Astrocyte (in vitro differentiated cells and primary cell): ENCODE measurements at places on chromosomes 6 and 20. TPM values are rescaled to one million over a fixed set of nuclear protein-coding genes. Genes with fewer than 3 reads are reported as not detected.

DNA sequence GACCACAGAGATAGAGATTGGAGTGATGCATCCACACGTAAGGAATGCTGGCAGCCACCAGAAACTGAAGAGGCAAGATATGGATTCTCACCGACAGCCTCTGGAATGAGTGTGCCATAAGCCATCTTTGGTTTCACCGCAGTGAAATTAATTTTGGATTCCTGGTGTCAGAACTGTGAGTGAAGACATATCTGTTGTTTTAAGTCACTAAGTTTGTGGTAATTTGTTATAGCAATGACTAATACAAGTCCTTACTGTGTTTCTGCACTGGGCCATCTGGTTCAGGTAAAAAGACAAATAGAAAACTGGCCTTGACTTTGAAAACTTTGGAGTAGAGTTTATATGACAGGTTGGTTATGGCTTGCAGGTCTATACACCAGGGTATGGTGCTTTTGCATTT lies 261.9 kb downstream of the PHF3 start:
- no peak overlapping the region for H3K4me3 ChIP-seq
- H3K36me3 ChIP-seq, result no peaks in the 10 kb centered on the region
- H3K4me1 ChIP-seq, result no peaks in the 10 kb centered on the region
- no peaks in the 10 kb centered on the region for H3K27me3 ChIP-seq
- DNase-seq, result peak; percentile 74

- H3K4me3 ChIP-seq, result no peak overlapping the region
- DNase-seq, result peak; percentile 4
- no peaks in the 10 kb centered on the region for H3K36me3 ChIP-seq
- H3K4me1 ChIP-seq, result no peaks in the 10 kb centered on the region
- H3K27me3 ChIP-seq, result no peaks in the 10 kb centered on the region
- H3K27ac ChIP-seq, result no peak overlapping the region
These were observed 181.6 kb upstream of the RNF217 start for GRCh38 chr6:124780623-124781022.

SLC2A10 gene
- total RNA-seq, result 12.7 and 16.1 TPM in 2 replicates

GRCh38 chr6:68427630-68428029 lies 207.5 kb upstream of the ADGRB3 start:
- no peak overlapping the region for H3K4me3 ChIP-seq
- H3K4me1 ChIP-seq, result peaks cover 9% of the 10 kb centered on the region
- peak; percentile 68 for DNase-seq
- H3K27me3 ChIP-seq, result no peaks in the 10 kb centered on the region
- H3K27ac ChIP-seq, result no peak overlapping the region

DNA sequence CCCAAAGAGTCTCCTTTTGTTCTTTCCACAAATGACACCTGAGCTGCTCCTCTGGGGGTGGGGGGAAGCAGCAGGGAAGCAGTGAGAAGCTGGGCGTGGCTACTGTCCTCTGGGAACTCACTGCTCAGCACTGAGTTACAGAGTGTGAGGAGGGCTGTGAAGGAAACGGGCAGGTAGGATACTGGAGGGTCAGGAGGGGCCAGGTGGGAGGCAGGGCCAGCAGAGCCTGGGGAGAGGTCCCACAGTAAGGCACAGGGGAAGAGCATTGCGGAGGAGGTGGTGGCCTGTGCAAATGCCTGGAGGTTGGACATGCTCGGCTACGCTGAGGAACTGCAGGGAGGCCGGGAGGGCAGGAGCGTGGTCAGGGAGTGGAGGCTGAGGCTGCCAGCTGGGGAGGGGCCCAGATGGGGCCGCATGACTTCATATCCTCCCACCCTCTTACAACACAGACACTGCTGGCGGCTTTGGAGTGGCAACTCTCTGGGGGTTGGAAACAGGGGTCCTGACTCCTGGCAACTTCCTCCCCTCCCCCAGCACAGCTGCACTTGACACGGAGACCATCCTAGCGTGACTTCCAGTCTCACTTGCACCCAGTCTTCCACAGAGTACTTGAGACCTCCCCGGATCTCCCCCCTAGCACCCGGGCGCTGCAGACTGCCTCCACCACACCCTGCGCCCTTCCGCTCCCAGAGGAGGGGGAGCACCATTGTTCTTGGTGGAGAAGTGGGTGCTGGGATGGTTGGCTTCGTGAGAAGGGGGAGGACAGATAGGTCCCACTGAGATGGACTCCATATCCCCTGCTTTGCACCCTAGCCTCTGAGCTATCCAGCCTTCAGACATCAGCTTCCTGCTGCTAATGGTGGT lies 34.2 kb downstream of the RBM38 start:
- H3K36me3 ChIP-seq, result no peaks in the 10 kb centered on the region
- H3K27ac ChIP-seq, result no peak overlapping the region
- peaks cover 11% of the 10 kb centered on the region for H3K27me3 ChIP-seq
- peaks cover 8% of the 10 kb centered on the region for H3K4me1 ChIP-seq

ZNF133 gene
- 10.7 and 12.5 TPM in 2 replicates for total RNA-seq

GRCh38 chr6:40336940-40337760 lies 250.0 kb downstream of the LRFN2 start:
- no peaks in the 10 kb centered on the region for H3K36me3 ChIP-seq
- no peak for DNase-seq
- H3K27ac ChIP-seq, result no peak overlapping the region
- peaks cover 6% of the 10 kb centered on the region for H3K27me3 ChIP-seq
- no peak overlapping the region for H3K4me3 ChIP-seq

DNA sequence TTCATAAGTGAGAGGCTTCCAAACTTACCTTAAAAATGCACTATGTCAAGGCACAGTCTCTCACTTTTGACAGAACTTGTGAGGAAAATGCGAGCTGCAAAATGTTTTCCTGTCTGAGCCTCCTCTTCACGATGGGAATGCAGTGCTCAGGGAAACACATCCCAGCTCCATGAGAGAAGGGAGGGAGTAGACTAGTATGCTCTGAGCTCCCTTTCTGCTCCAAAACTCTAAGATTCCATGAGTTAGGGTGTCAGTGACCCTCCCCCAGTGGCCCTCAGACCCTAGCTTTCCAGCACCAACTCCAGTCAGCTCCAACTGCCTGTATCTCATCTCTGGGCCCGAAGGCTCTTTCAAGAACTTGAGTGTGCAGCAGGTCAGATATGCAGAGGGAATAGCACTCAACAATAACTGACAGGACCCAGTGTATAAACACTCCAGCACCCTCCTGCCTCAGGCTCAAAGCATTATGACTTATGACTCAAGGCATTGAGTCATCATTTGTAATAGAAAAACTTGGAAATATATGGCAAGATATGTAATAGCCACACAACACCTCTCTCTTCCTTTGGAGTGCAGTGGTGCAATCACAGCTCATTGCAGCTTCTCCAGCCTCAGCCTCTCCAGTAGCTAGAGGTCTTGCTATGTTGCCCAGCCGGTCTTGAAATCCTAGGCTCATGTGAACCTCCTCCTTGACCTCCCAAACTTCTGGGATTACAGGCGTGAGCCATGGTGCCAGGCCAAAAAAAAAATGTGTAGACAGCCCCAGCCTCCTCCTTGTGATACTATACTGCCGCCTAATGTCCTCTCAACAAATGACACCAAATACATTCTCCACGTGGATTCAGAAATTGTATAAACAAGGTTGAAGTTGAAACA lies 16.7 kb upstream of the ENTPD6 start:
- no peaks in the 10 kb centered on the region for H3K27me3 ChIP-seq
- DNase-seq, result peak; percentile 85
- no peak overlapping the region for H3K4me3 ChIP-seq
- H3K4me1 ChIP-seq, result peaks cover 21% of the 10 kb centered on the region

DNA sequence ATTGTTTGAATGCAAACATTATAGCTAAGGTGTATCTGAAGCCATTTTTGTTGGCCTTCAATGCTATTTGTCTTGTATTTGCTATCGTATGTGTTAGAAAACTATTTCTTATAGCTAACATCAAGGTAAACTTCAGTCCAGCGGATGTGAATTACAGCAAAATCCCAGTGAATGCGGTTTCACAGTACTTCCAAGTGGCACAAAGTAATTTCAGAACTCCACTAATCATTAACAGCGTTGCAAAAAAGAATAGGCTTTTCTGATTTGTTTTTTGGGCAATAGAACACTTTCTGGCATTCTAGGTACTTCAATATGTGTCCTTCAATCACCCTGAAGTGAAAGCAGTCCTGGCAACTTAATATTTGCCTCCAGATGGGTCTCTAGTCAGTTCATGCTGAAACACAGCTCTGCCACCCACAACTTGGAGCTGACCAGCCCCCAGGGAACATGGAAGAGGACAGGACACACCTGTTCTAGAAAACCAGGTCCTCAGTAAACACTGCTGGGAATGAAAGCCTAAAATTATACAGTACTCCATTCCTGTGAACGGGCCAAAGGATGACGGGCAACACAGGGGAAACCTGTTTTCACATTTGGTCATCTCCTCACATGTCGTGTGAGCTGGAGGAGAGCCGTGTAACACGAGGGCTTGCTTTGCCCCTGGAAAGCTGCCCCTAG lies 9.7 kb upstream of the MRPS10 start:
- H3K27me3 ChIP-seq, result no peaks in the 10 kb centered on the region
- H3K4me3 ChIP-seq, result peak overlapping the region; percentile 22
- peaks cover 28% of the 10 kb centered on the region for H3K4me1 ChIP-seq
- peak overlapping the region; percentile 74 for H3K27ac ChIP-seq

DNA sequence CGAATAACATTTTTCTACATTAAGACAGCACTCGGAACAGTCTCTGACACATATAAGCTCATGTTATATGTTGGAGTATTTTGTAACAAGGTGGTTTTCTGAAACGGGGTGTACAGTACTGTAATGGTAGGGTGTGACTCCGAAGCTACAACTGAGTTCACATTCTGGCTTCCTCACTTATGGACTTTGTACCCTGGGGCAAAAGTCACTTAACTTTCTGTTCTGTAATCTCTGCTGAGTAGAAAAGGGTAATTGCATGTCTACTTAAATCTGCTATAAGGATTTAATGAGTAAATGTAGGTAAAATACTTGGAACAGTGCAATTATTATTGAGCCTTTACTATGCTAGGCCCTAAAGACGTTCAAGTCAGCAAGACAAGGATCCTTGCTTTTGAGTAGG lies 4.7 kb upstream of the LTV1 start:
- no peaks in the 10 kb centered on the region for H3K27me3 ChIP-seq
- peaks cover 3% of the 10 kb centered on the region for H3K4me1 ChIP-seq
- H3K4me3 ChIP-seq, result no peak overlapping the region
- no peaks in the 10 kb centered on the region for H3K36me3 ChIP-seq

DNA sequence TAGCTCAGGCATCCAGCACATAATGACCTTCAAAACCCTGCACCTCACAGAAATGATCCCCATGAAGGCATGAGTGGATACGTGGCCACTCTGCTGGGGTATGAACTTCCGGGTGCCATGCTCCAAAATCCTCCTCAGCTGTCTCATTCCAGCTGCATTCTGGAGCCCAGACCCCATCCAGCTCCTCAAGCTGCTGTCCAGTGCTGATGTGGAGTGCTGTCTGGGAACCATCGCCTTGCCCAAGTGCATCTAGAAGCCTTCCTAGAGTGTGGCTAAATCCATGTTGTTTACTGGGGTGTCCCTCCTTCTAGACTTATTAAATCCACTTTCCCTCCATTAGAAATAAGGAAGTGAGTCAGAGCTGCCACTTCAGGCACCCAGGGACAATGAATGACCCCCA lies 130.8 kb upstream of the PTPRT start:
- no peak overlapping the region for H3K27ac ChIP-seq
- H3K4me3 ChIP-seq, result no peak overlapping the region

DNA sequence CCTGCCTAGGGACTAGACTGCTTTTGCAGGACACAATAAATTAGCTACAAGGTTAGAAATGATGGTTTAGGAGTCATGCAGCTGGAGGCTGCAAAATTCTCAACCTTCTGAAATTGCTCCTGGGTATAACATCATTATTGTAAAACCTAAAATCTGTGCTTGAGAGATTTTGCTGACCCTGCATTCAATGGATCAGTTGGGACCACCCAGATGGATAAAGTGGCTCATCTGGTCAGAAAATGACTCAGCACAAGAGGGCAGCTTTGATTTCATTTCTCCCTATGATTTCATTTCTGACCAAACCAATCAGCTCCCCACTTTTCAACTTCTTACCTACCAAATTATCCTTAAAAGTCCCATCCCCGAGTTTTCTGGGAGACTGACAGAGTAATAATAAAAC lies 367.3 kb upstream of the AGPAT4 start:
- H3K27ac ChIP-seq, result no peak overlapping the region
- no peaks in the 10 kb centered on the region for H3K4me1 ChIP-seq
- DNase-seq, result no peak
- no peaks in the 10 kb centered on the region for H3K36me3 ChIP-seq
- H3K27me3 ChIP-seq, result no peaks in the 10 kb centered on the region
